Occipital lobe (tissue), 3 donors: ENCODE measurements at places on chromosomes 2 and 18.

GRCh38 chr2:9015998-9016397 lies 12.5 kb upstream of the MBOAT2 start:
- DNase-seq, result no peak

DNA sequence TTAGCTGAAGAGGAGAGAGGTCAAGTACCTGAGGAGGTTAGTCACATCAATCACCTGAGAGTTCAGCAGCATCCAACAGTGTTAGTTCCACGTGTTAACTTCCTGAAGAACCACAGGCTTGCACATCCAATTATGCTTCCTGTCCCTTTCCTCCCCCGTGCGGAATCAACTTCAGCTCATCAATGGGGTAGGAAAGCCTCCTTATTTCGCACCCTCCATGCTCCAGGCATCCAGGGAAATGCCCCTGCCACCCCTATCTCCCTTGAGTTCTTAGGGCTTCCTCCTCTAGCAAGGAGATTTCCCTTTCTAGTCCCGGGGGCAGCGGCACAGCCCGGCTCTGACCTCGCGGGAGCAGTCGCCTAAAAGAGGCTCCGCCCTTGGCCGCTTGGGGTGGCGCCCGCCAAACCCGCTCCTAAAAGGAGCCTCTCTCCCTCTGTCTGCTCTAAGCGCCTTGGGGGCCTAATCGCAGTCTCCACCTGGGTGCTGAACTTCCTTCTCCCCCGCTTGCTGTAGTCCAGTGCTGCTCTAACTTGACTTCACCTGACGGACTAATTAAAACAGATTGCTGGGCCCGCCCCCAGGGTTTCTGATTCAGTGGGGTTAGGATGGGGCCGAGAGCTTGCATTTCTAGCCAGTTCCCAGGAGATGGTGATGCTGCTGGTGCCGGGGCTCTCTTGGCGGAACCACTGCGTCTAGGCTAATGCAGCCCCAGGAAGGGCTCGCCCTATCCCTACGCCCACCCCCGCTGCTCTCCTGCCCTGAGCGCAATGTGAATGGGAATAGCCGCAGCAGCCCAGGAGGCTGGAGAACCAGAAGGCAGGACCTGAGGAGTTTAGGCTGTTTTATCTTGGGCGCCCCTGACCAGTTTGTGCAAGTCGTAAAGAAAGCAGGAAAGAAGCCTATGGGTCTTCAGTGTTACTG lies 3.4 kb upstream of the TET3 start:
- no peak for DNase-seq

DNA sequence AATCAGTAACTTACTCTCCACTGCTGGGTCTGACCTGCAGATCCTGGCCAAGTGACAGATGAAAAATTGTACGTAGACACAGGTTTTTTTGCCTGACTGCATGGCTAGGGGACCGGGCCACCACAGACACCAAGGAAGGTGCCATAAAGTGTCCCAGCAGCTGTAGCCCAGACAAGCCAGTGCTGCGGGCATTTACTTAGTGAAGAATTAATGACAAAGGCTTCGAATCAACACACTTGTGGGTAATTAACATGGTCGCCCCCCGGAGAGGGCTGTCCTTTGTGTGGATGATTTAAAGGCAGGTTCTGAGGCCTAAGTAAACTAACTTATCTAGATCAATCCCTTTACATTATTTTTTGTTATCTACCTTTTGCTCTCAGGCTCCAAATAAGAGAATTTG lies 1709.1 kb upstream of the LRRTM1 start:
- DNase-seq, result no peak

GRCh38 chr2:70646420-70646818 lies 92.8 kb upstream of the TGFA start:
- DNase-seq, result no peak
